ENCODE measurements at places on chromosomes 12 and 14.

DNA sequence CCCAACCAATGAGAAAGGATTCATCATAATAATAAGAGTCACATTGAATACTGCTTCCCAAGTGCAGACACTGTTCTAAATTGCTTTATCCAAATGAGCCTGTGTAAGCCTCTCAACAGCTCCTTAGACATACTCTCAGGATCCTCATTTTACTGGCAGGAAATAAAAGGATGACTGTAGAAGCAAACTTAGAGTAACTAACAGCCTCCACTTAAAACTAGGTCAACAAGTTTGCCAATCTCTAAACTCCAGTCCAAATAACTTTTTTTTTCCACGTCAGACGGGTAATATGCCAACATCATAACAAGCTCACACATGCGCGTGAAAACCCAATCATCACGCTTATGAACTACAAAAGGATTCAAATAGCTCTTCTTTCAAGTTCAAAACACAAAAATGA lies 15.3 kb upstream of the DPF3 start:
- DNase-seq = no peak

GRCh38 chr12:96399919-96400630 lies at the start of gene CDK17:
Gene CDK17 (minus strand): TSS chr12:96400439. CDS start chr12:96334836, 65,603 bp downstream.
- DNase-seq = peak; percentile 84

GRCh38 chr14:88829188-88829587 lies 4.7 kb downstream of the TTC8 start:
- DNase-seq = no peak

DNA sequence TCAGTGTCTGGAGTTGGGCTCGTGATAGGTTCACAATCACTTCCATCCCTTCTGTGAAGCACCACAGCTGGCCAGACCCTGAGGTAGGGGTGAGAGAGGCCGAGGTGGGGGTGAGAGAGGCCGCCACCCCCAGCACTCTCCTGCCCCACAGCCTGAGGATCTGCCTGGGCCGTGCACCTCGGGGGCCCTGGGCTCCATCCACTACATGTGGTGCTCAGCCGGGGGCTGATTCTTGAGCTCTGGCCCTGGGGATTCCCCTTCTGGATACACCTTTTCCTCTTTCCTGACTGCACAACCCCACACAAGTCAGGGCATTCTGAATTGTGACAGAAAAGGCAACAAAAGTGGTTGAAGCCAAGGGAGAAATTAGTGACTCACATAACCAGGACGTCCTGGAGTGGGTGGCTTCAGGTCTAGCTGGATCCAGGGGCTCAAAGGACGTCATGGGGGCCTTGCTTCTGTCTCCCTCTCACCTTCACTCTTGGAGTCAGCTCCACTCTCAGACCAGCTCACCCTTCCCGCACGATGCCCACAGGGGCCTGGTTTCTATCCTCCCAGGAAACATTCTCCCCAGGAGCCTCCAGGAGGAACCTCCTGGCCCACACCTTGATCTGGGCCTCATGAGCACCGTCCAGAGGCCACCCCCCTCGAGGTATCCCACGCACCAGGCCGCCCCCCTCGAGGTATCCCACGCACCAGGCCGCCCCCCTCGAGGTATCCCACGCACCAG lies 12.1 kb upstream of the FBRSL1 start:
- DNase-seq = no peak

DNA sequence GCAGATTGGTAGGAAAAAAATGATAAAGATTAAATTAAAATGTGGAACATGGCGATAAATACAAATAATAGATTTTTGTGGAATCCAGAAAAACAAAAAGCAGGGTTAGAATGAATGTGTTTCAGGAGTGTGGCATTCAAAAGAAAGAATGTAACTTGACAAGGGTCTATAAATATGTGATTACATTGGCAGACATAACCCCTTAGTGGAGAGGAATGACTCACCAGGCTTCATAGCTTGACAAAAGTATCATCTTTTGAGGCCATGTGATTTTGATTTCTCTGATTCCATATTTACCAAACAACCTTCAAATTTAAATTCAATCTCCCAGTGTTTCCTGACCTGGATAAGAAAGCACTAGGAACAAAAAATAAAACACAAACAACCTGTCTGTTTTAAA lies 24.4 kb upstream of the MGST1 start:
- DNase-seq = no peak

- no peak for DNase-seq
Observed at GRCh38 chr12:119005085-119005484, 23.7 kb downstream of the SRRM4 start.

GRCh38 chr12:128111333-128111732 lies 155.6 kb upstream of the TMEM132C start:
- DNase-seq = no peak

GRCh38 chr12:24537083-24537860 lies 411.6 kb downstream of the BCAT1 start:
- no peak for DNase-seq

DNA sequence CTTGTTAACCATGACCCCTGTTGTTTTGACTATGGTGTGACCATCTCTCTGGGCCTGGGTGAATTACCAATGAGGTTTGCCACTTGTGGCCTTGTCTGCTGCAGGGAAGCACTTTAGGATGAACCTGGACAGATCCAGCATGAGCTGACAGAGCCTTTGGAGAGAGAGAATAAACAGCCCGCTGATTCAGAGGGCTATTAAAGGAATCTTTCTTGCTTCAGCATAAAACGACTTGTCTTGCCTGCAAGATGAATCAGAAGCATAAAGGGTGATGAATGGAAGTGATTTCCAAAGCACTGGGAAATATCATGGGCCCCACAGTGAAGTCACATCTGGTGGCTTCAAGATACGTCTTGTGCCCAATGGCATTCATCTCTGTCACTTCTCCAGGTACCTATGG lies 69.0 kb upstream of the WSCD2 start:
- no peak for DNase-seq

DNA sequence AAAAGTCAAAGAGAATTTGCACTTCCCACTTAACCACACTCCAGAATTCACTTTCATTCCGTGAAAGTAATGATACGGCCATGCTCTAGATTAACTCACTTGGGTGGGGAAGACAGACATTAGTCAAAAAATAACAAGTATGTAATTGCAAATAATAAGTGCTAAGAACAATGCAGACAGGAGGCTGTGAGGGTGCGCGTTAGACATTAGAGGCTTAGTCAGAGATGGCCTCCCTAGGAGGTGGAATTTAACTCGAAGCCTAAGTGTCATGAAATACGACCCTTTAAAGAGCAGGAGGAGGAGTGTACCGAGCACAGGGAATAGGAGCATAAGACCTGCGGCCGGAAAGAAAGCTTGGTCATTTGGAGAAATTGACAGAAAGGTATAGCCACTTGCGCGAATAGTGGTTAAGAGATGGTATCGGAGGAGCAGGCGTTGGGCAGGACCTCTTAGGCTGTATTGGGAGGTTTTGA lies 628 bp downstream of the SNRPF start:
- DNase-seq = peak; percentile 5

DNA sequence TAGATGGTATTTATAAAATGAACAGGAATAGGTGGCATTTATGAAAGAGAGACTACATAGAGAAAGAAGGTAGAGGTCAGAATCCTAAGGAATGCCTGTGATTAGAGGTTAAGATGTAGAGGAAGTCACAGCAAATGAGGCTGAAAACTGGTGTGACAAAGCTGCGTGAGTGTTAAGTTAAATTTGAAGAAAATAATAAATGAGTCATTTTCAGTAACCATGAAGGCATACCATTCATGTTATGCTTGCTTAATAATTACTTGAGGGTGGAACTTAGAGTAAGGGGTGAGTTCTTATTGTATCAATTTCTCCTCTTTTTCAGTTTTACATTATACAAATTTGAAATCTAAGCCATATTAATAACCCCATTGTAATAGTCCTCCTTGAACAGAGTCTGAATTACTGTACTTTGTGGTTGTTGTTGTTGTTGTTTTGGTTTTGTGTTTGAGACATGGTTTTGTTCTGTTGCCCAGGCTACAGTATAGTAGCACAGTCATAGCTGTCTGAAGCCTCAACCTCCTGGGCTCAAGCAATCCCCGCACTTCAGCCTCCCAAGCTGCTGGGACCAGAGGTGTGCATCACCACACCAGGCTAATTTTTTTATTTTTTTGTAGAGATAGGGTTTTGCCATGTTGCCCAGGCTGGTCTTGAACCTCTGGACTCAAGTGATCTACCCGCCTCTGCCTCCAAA lies 761.5 kb downstream of the GALC start:
- no peak for DNase-seq

DNA sequence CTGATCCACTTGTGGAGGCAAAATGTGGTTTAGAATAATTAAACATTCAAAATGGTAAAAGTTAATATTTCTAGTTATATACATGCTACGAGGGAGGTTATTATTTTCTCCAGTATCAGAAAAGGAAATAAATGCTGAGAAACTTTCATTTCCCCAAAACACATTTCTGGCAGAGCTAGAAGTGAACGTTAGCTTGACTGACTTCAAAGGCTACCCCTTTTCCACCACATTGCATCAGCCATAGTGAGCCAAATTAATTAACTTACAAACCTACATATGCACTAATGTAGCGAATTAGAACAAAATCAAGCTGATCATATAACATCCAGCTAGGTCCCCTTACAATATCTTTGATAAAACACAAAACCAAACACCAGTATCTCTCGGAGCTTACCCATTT lies 49.3 kb upstream of the RERGL start:
- no peak for DNase-seq

DNA sequence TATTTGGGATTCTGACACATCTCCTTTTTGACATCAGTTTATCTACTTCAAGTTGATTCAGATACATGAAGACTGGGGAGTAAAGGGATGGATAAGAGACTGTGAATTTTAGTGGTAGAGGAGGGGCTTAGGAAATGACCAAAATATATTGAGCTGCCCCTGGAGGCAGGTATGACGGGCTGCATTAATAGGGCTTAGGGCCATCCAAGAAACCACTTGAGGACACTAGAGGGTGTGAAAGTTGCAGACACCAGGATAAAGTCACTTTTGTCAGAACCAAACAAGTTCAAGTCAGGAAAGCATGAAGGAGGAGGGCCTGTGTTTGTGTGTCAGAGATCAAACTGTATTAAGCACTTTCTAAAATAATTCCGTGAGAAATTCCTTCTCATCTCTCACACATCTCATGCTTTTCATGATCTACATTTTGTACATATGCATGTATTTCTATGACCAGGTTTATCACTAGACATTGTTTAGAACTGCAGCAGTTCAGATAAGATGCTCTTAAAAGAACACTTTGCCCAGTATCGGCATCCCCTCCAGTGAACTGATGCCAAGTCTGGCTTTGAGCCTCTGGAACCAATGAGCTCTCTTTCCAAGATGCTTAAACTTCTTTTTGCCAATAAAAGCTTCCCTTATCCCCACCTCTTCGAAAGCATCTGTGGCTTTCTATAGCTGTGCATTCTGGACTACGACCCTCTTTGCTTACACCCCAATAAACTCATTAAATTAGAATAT lies 136.9 kb downstream of the SLC38A1 start:
- no peak for DNase-seq

DNA sequence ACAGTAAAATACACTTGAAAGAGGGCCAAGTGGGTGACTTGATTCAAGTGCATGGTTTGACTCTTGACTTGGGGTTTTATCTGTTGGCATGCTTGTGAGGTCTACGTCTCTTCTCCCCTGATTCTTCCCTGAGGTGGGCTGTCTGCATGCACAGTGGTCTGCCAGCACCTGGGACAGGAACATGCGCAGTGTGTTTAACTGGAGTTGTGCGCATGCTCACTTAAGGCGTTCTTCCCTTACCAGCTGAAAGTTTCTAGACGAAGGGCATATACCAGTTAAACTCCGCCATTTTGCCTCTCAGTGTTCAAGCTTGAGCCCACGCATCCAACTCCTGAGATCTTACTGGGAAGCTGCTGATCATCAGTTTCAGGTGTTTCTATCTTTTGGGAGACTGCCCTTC lies 38.5 kb downstream of the GLRX5 start:
- DNase-seq = no peak

GRCh38 chr14:104078031-104078455 lies 7.5 kb upstream of the ASPG start:
- peak; percentile 78 for DNase-seq

DNA sequence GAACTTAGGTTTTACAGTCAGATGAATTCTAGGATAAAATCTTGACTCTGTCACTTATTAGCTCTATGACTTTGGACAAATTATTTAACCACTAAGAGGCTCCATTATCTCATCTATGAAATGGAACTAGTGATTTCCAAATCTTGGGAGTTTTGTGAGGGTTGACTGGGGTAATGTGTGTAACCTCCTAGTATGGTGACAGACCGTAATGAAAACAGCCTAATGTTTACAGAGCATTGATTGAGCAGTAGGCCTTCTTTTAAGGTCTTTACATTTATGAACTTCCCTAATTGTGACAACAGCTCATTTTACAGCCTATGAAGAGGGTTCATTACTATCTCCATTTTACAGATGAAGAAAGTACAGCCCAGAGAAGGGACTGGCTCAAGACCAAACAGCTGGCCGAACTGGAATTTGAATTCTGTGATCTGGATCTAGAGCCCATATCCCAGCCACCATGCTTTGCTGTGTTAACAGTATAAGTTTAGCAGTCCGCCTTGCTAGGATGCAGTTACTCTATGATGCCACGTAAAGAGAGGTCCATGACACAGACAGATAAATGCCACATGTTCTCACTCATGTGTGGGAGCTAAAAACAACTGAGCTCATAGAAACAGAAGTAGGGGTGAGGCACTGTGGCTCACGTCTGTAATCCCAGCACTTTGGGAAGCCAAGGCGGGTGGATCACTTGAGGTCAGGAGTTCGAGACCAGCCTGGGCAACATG lies 9.1 kb upstream of the FBXL14 start:
- DNase-seq = no peak

DNA sequence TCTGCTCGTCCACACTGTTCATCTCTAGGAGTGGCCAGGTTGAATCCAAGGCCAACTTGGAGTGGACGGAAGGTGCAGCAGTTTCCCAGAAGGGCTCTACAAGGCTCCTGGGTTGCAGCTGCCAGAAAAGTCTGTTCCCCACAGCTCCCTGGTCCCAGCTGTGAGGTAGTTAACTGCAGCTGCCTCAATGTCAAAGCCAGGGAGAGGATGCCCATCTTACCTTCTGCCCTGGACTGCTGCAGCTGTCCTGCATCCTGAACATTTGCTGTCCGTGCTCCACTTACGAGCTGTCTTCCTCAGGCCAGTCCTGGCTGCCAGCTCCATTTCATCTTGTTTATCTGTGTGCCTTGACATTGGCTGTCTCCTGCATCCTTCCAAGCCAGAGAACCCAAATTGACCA lies 227.3 kb downstream of the SLC41A2 start:
- no peak for DNase-seq

GRCh38 chr14:27688841-27689444 lies 1077.6 kb upstream of the FOXG1 start:
- DNase-seq = no peak

DNA sequence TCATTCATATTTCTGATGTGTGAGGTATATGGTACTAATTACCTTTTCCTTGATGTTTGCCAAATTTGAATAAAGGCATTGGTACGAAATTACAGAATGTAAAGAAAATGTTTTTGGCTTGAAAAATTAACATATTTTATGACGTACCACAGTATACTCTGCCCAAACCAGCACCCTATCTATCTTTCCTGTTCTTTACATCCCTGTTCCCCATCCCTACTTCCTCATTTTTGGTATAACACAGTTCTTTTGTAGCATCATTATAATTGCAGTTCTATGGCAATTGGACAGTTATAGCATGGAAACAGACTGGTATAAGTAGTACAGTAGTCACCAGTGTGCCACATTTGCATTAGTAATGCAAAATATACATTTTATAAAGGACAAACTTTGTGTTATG lies 7.0 kb upstream of the CCT2 start:
- DNase-seq = no peak

GRCh38 chr12:109740694-109741245 lies 27.1 kb downstream of the FAM222A start:
- DNase-seq = no peak

GRCh38 chr12:30531731-30532678 lies 163.7 kb downstream of the IPO8 start:
- no peak for DNase-seq

GRCh38 chr14:56959869-56960268 lies 149.6 kb upstream of the OTX2 start:
- DNase-seq = no peak

All from NCI-H2171 (cell line).